Activated T-helper 17 cell treated with anti-CD3 and anti-CD28 coated beads, Interleukin-2, amount 50 U/mL, for 72 hours (primary cell): ENCODE measurements at places on chromosomes 4 and X.
A peak's percentile ranks its signal among the peaks of the same experiment; 100 is the strongest.

DNA sequence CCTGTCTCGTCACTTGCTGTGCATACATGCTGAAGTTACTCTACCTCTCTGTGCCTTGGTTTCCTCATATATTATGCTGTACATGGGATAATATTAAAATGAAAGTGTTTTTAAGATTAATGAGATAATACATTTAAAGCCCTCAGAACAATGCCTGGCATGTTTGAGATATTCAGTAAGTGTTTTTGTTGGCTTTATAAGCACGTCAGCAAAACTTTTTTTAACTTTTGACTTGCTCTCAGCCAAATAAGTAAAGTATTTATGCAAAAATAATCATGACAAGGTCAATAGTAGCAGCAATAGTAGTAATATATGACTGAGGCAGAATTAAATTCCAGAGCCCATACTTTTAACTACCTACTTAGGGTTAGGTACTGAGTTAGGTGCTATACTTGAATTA lies 29.2 kb downstream of the LIMCH1 start:
- no peak for ATAC-seq

GRCh38 chr4:3077796-3078195 lies 3.3 kb downstream of the HTT start:
- no peak for ATAC-seq

GRCh38 chr4:119750771-119751170 lies 122.2 kb upstream of the PDE5A start:
- no peak for ATAC-seq

GRCh38 chr4:726838-727237 lies 21.2 kb downstream of the PCGF3 start:
- no peak for ATAC-seq

GRCh38 chrX:136546371-136546781 lies 14.4 kb downstream of the VGLL1 start:
- peak; percentile 78 for ATAC-seq

DNA sequence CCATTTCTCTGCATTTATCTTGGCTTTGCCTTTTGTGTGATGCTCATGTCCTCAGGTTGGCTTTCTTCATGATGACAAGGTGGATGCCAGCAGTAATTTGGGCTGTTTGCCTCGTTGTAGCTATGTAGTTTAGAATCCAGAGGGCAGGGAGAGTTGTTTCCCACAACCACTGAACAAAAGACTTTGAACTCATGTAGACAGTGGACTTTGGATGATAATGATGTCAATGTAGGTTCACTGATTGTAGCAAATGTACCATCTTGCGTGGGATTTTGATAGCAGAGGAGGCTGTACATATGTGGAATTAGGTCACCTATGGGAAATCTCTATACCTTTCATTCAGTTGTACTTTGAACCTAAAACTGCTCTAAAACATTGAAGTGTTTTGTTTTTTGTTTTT lies 41.3 kb downstream of the MND1 start:
- no peak for ATAC-seq

- no peak for ATAC-seq
Observed at GRCh38 chrX:150035531-150035930, 97.2 kb upstream of the EOLA2 start.

GRCh38 chr4:185134307-185134869 lies 8.7 kb upstream of the SLC25A4 start:
- peak; percentile 45 for ATAC-seq

GRCh38 chr4:82712561-82712960 lies 86.0 kb downstream of the SCD5 start:
- ATAC-seq: no peak

GRCh38 chr4:187171706-187172339 lies 448.2 kb upstream of the FAT1 start:
- no peak for ATAC-seq

DNA sequence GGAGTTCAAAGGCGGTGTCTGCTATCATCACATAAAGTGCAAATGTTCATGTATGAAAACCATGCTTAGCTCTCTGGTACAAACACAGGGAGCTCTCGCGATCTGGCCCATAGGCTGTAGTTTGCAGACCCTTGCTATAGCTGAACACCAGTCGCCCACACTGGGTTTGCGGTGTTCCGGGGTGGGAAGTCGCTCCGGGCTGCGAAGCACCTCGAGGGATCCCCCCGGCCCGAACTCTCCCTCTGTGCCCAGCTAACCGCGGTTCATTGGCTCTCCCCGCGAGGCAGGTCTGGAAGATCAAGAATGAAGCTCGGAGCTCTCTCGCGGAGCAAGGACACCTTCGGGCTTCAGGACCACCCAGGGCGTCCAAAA lies 341 bp upstream of the PRPS2 start:
- ATAC-seq: peak; percentile 33

DNA sequence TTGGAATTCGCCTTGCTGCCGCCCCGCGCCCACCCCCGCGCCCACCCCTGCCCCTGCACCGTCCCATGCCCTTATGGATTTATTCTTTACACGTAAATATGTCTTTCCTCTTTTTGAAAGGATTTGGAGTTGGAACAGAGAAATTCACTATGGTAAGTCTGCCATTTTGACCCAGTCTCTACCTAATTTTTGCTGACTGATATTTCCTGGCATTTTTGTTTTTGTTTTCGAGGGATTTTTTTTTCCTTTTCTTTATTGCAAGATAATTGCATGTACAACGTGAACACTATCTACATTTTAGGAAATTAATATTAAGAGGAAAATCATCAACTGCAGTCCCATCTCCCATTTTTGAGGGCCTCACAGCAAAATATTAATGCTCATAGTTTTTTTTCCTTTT lies 468 bp upstream of the SPIN2B start:
- ATAC-seq: no peak

DNA sequence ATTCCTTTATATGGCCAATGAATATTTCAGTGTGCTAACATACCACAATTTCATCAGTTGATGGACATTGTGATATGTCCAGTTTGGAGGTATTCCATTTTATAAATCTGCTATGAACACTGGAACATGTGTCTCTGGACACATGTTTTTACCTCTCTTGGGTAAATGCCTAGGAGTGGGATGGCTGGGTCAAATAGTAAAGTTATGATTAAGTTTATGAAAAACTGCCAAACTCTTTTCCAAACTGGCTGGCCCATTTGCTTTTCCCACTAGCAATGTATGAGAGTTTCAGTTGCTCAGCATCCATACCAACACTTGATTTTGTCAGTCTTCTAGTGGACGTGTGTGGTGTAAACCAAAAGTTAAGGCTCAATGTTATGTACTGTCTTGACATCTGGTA lies 40.5 kb downstream of the CEP44 start:
- ATAC-seq: no peak

- peak; percentile 2 for ATAC-seq
Observed at GRCh38 chr4:148444296-148445070, 2.3 kb upstream of the NR3C2 start.

- ATAC-seq: no peak
Observed at GRCh38 chr4:178696515-178696914, 1254.3 kb upstream of the AGA start.

DNA sequence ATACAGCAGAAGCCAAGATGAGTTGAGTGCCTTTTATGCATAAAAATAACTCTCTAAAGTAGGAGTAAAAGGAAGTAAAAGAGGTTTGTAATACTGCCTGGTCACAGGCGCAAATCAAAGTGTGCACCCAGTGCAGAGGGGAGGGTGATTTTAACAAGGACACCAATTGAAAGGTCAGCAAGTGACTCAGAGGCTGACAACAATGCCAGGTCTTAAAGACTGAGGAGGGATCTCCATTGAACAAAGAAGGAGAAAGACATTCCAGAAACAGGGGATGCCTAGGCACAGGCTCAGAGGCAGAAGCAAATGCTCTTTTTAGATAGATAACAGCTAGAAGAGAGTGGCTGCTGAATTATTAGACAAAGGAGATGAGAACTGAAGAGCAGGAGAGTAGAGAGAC lies 297.4 kb upstream of the VCX start:
- ATAC-seq: no peak

- ATAC-seq: no peak
Observed at GRCh38 chr4:73599182-73599581, 21.1 kb downstream of the RASSF6 start.

GRCh38 chrX:140190441-140191108 lies 225.3 kb upstream of the CXorf66 start:
- no peak for ATAC-seq

- ATAC-seq: no peak
Observed at GRCh38 chrX:109187473-109188168, 294.3 kb downstream of the GUCY2F start.

GRCh38 chr4:79874197-79874596 lies 198.8 kb downstream of the ANTXR2 start:
- no peak for ATAC-seq

DNA sequence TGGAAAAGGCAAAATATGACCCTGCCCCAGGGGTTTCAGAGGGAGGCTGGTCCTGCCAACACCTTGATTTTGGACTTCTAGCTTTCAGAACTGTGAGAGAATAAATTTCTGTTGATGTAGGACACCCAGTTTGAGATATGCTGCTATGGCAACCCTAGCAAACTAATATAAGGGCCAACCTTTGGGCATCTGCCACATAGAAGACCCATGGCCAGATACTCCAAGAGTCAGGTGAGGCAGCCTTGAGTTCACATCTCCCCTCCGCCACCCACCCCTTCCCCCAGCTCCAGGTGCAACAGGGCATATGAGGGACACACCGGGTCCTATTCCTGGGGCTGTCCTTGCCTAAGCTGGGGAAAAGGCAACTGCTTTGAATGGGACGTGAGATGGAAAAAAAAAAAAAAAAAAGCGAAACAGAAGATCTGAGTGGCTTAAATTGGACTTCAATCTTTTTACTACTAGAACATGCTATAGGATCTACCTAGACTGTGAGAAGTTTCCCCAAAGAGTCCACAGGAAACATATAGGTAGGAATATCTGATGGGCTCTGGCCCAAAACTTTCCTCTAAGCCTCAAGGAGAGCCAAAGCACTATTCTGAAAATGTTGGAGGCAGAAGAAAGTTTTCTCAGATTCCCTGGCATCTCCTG lies 56.5 kb upstream of the PROM1 start:
- ATAC-seq: no peak

DNA sequence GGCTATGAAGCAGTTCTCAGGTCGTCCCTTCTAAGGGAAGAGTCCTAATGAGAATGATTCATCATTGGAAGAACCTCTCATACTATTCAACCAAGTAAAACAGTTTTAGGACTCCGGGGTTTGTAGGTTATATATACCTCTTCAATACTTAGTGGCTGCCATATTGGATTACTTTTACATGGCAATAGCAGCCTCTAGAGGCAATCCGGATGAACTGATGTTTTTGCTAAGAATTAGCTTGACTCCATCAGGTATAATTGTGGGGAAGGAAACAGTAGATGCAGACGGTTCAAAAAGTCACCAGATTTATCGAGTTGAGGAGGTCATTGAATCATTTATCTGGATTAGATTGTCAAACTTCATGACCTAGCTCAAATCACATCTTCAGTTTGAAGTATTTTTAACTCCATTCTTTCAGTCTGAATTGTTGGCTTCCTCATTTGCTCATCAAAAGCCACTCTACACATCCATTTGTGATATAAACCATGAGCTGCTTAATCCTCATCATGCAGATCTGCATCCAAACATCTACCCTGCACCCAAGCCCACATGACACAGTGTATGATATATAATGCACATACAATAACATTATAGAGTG lies 28.4 kb downstream of the GUCY1B1 start:
- no peak for ATAC-seq

GRCh38 chrX:96924581-96924980 lies 40.9 kb downstream of the RPA4 start:
- ATAC-seq: no peak

GRCh38 chr4:6193399-6193798 lies 7.0 kb downstream of the JAKMIP1 start:
- ATAC-seq: no peak

DNA sequence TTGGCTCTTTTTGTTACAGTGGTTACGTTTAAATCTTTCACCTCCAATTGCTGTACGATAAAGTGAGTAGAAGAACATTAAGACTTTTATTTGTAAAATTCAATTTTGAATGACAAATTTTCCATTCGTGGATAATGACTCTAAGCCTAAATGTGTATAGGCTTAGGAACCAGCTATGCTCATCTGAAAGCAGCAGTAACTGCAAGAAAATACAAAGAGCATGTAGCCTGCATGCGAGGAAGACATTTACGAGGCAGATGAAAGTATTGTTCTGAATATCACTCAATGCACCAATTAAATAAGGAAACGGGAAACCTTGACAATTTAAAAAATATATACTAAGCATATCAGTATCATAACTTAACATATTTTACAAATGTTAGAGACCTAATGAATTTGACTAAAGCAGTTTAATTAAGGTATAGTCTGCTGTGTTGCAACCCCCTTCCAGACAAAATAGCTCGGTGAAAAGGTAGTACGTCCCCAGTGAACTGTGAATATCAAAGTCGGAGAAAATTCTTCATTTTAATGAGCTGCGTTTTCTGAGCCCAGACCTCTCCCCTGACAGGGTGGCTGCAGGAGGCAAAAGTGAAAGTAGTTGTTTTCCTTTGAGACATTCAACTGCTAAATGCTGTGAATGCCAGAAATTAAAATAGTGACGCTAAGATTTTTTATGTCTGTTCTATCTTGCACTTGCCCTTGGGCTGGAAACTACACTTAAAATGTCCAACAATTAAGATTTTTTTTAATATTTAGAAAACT lies 1236.5 kb upstream of the TENM3 start:
- no peak for ATAC-seq

DNA sequence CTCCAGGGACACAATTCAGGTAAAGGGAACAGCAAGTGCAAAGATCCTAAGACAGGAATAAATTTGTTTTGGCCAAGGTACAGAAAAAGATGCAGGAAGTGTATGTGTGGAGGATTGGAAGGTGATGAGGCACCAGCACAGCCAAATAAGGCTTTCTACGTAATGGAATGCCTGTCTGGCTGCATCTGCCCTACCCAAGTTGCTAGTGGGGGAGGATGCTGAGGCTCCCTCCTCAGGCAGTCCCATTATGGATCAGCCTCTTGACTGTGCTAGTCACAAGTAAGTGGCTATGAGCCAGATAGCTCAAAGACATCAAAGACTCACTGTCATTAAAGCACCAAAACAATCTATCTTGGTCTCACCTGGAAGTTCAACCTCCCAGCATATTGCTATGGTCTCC lies 300.9 kb upstream of the FAT4 start:
- ATAC-seq: no peak

DNA sequence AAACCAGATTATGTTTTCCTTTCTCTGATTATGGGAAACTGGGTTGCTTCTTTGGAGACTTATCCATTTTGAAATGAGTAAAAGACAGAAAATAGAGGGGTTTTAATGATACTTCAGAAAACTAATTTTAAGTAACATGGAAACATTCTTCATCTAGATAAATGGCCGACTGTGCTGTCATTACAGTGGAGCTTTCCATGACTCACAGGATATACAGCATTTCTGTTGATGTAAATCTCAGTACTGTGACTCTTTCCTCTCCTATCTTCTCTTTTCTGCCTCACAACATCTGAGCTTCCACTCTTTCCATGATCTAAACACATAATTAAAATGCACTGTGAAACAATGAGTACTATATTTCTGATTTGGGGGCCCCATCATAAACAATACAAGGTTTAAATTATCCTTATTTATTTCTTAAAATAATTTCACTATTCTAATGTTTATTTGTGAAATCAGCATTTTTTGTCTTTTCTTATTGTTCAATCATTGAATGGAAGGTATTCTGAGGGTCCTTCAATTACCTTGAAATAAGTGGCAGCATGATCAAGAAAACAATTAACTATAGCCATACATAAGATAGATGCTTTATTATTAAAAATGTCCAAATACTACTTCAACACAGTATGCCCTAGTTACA lies 19.3 kb downstream of the SEC24D start:
- ATAC-seq: peak; percentile 59

GRCh38 chr4:11072463-11072862 lies 356.2 kb downstream of the HS3ST1 start:
- ATAC-seq: no peak

- ATAC-seq: no peak
Observed at GRCh38 chrX:17374619-17375366, at the start of gene NHS. TSS of gene NHS (plus strand) at chrX:17375200. CDS start at chrX:17375758, 558 bp downstream.
